ENCODE measurements at places on chromosomes 16 and 17.

DNA sequence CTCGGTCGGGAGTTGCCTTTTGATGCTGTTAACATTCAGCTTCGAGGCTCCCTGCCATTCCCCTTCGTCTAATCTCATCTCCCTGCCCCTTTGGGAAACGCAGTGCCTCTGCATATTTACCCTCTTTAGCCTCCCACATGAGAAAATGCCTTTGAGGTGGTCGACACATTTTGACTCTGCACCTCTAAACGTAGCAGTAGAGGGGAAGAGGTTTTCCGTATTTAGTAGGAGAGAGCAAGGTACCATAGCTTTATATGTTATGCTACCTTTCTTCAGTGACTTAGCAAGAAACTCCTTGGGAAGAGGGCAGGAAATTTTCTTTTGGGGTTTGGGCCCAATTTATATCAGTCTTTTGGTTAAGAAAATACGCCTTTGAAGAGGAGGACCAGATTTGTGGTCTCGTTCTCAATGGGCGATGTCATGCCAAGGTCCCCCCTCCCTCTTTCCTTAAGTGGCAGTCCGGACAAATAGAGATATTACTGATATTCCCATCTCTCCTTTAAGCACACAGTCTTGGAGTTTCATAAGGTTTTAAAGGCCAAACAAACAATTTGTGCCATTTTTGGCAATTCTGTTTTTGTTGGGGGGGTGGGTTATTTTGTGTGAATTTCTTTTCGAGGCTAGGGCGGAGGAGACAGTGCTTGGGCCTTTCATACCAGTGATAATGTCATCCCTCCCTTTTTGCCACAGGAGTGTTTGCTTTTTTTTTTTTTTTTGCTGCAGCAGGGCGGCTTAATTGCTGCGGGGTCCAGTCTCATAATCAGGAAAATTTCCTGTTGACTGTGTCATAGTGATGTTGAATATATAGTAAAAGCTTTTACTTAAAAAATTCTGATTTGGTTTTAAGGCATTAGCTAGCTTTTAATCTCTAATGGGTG is 1.5 kb downstream of the PAFAH1B1 start:
- no peak for DNase-seq

- DNase-seq = no peak
These were observed at the start of gene WIPI1 for GRCh38 chr17:68457168-68457538. TSS of gene WIPI1 (minus strand) at chr17:68457496. CDS start at chr17:68457421, 75 bp downstream.

GRCh38 chr17:34527908-34528470 is 51.4 kb upstream of the TMEM132E start:
- no peak for DNase-seq

DNA sequence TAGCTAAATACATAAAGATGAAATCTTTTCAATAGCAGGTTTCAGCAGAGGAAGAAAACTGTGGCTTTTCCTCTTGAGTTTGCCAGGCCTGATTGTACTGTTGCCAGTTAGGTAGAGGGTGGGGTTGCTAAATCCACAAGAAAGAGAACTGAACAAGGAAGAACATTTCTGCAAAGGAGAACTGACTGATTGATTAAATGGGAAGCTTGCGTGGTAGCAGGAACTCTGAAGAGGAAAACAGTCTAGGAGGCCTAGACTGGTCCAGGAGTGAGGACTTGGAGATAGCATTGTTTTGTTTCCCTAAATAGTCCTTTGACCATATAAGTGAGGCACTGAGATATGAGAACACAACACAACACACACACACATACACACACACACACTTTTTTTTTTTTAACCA is 18.8 kb downstream of the LRRC36 start:
- DNase-seq = no peak

GRCh38 chr16:24164416-24164815 is 91.7 kb upstream of the CACNG3 start:
- DNase-seq = no peak

DNA sequence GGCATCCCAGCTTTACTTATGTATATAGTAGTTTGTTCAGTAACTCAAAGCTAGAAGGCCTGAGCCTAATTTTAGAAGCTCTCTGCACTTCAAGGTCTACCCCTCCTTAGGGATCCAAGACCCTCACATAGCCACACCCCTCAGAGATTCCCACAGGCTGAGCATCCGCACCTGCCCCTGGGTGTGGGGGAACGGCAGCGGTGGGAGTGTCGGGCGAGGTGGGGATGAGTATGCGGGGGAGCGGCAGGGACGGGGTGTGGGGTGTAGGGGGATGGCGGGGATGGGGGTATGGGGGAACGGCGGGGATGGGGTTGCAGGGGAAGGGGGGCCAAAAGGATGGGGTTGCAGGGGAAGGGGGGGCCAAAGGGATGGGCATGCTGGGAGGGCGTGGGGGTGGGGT is 24.9 kb upstream of the BEAN1 start:
- DNase-seq = no peak

DNA sequence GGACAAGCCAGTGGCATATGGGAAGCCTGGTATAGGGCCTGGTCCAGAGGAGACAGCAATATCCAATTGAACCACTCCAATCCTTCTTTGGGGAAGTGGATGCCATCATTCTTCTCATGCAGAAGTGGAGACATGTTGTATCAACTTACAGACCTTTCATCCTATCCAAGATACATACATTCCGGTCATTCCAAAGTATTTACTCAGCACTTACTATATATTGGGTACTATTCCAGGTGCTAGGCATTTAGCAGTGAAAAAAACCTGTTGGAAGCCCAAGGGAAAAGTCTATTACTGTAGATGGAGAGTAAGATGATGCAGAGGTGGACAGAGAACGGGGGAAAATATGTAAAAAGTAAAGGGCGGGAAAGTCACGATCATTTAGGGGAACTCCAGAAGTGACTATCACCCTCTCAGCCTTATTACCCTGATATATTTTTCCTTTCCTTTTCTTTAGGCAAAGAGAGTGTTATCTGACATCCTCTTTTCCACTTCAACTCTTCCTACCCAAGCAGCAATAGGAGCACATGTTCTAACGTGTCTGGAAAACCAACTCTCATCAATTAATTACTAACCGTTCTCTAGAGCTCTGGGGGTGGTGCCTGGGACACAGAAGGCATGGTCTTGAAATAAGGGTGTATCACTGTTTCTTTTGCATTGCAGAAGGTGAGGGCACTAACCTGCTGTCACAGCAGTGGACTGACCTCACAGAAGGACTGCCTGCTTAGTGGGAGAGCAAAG is 210.1 kb upstream of the MAF start:
- no peak for DNase-seq

- DNase-seq = no peak
These were observed 100.5 kb downstream of the NF1 start for GRCh38 chr17:31195305-31195704.

DNA sequence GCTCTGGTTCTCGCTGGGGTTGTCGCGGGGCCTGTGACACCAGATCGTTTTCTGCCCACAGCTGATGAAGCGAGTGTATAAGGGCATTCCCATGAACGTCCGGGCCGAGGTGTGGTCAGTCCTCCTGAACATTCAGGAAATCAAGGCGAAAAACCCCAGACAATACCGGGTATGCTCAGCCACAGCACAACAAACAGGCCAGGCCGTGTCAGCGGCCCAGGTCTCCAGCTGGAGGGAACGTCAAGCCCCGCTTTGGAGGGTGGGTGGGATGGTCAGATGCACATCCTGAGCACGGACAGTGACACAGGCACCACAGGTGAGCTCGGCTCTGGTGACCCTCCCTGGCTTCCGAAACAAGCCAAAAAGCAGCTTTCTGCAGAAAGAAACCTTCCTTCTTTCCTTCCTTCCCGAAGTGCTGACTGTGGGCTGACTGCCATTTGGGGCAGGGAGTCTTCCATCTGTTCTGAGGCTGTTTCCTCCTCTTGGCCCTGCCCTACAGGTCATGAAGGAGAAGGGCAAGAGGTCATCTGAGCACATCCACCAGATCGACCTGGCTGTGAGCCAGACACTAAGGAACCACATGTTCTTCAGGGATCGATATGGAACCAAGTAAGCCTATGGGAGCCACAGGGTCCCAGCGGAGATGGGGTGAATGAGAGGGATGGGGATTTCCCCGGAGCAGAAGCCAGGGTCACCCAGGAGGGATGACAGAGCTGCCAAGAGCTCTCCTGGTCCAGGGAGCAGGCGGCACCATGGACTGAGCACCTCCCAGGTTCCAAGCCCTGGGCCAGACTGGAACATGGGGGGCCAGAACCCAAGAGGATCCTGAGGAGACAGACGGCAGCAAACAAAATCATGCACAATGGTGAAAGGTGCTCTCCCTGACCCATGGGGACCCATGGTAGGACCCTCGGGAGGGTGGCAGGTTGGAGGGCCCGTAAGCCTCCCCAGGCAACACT is 79.4 kb downstream of the GOSR1 start:
- DNase-seq = no peak

DNA sequence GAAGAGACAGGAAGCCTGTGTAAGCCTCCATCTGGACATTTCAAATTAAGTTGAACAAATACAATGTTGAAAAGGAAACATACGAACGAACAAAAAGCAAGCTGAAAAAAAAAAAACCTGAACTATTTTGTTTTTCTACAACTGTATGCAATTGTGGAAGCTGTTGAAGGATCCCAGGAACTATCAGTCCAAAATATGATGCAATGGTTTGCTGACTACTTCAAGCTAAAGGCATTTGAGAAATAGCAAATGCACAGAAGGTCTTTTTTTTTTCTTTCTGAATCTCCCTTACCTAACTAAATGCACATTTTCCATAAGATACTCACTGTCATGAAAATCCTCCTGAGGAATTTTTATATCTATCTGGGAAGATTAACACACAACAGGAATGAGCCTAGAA is 40.2 kb downstream of the MAF start:
- DNase-seq = no peak

GRCh38 chr17:47621293-47622179 is 28.2 kb upstream of the KPNB1 start:
- DNase-seq = no peak

DNA sequence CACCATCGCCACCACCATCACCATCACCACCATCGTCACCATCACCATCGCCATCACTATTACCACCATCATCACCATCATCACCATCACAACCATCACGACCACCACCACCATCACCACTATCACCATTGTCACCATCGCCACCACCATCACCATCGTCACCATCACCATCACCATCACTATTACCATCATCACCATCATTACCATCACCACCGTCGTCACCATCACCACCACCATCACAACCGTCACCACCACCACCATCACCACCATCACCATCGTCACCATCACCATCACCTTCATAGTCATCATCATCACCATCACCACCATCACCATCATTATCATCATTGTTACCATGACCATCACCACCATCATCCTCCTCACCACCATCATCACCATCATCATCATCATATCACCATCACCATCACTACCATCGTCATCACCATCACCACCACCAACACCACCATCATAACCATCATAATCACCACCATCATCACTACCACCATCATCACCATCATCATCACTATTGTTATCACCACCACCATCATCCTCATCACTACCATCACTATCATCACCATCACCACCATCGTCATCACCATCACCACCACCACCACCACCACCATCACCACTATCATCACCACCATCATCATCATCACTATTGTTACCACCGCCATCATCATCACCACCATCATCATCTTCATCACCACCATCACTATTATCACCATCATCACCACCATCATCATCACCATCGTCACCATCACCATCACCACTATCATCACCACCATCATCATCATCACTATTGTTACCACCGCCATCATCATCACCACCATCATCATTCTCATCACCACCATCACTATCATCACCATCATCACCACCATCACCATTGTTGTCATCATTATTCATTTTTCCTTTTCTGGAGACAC is 51.5 kb upstream of the ZNF469 start:
- no peak for DNase-seq

DNA sequence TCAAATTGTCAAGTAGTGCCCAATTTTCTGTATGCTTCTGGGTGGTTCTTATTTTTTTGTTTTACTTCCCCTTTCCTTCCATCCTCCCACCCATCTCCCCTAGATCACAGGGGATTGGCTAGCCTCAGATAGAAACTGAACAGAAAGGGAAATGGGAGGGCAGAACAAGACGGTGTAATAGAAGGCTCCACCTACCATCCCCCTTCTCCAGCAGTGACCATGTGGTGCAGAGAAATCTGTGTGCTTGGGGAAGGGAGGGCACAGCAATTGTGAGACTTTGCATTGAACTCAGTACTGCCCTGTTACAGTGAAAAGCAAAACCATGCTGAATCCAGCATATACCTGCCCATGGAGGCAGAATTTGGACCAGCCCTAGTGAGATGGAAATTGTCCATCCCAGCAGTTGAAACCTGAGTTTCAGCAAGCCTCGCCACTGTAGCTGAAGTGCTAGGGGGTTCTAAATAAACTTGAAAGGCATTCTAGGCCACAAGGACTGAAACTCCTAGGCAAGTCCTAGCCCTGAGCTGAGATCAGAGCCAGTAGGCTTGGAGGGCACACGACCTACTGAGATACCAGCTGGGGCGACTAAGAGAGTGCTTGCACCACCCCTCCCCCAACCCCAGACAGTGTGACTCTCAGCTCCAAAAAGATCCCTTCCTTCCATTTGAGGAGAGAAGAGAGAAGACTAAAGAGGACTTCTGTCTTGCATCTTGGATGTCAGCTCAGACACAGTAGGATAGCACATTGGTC is 5.2 kb downstream of the SLFN11 start:
- no peak for DNase-seq

DNA sequence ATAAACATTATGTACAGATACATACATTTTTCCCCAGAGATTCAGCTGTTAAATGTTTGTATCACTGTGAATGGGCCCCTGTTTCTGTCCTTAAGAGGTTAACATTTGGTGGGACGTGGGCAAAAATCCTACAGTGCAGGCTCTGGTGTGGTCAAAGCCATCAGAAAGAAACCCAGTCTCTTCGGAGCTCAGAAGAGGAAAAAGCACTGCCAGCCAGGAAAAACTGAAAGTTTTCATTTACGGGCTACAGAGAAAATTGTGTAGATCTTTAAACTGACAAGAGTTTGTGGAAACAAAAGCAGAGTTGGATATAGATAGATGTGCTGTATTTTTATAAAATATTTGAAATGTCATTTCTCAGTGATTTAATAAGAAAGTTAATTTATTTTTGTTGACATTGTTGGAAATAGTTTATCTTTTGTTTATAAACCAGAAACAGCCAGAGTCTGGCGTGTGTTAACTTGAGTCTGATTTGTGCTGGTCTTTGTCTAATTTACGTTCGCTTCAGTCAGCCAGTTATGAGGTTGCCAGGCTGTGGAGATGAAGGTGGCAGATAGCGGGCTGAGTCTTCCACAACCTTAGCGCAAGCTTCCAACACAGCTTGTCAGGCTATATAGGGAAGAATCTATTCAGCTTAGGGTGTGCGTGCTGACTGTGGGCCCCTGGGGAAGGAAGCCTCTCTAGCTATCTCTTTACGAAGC is 9.5 kb upstream of the TEKT3 start:
- DNase-seq = no peak

GRCh38 chr17:48363161-48363560 is 66.9 kb downstream of the SKAP1 start:
- no peak for DNase-seq

All from hindlimb muscle (tissue), 1 donor.